Hindlimb muscle (tissue), 1 donor: ENCODE measurements at places on chromosomes 12 and 14.
A peak's percentile ranks its signal among the peaks of the same experiment; 100 is the strongest.

GRCh38 chr14:93369713-93370266 is 22.8 kb downstream of the COX8C start:
- no peak for DNase-seq

GRCh38 chr12:98228683-98229539 is 286.5 kb upstream of the TMPO start:
- no peak for DNase-seq

DNA sequence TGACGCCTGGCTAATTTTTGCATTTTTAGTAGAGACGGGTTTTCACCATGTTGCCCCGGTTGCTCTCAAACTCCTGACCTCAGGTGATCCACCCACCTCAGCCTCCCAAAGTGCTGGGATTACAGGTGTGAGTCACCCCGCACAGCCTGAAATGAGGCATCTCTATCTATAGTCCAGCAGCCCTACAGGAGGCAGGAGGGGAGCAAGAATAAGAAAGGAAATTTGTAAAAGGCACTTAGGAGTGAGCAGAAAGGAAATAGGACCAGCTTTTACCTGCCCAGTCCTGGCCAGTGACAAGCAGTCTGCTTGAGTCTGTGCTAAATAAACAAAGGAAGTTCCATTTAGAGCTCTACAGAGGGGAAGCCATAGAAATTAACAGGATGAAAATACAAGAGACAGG is 15.0 kb upstream of the PSMA6 start:
- no peak for DNase-seq

GRCh38 chr14:91368776-91369416 is 48.7 kb downstream of the CCDC88C start:
- DNase-seq: no peak

DNA sequence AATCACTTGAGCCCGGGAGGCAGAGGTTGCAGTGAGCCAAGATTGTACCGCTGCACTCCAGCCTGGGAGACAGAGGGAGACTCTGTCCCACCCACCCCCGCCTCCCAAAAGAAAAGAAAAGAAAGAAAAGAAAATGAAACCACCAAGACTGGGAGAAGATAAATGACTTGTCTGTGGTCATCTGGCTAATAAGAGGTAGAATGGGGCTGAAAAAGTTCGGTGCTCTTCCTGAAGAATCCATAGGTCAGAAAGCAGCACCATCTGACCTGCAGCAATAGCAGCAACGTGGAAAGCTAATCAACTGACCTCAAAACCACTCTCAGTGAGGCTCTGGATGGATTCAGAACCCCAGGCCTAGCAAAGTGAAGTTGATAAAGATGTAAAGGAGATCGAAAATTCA is 25.2 kb downstream of the SSH1 start:
- no peak for DNase-seq

GRCh38 chr14:72333357-72333756 is 401.1 kb downstream of the RGS6 start:
- no peak for DNase-seq

DNA sequence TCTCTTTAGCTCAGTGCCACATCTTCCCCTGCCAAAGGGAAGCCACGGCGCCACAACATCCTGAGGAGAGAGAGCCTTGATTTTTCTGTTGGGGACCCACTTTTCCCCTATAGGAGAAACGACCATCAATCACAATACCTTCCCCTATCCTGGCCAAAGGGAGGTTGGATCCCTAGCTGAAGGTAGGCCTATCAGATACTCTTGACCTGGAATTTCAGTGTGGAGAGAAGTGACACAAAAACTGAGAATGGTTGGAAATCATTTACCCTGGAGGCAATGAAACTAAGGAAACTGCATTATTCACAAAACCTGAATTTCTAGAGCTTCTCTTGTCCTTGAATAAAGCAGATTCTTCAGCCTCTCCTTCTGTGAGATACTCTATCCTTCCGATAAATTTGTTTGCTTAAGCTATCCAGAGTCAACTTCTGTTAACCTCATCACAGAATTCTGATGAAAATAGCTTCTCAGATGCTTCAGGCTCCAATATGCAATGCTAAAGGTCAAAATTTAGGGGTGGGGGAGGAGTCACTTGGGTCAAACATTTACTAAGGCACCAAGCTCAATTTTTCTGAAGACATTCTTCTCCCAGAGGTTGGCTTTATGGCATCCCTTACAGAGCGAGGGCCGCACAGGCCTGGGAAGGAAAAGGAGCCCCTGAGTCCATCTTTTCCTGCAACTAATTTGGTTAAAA is 27.0 kb upstream of the DUSP6 start:
- DNase-seq: no peak

- no peak for DNase-seq
Observed at GRCh38 chr12:7642876-7643309, 22.8 kb downstream of the APOBEC1 start.

DNA sequence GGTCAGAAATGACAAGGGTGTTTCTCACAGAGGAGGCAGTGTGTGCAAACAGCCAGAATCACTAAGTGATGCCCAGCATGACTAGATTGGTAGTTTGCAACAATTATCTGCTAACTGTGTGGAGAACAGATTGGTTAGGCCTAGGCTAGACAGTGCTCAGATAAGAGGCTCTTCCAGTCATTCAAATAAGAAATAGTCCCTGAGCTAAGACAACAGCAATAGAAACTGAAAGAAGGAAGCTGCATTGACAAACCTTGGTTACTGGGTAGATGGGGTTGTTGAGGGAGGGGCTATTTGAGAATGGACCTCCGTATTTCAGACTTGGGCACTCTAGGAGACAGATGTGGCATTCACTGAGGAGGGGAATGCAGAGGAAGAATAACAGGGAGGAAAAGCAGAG is 255.0 kb upstream of the NPAS3 start:
- DNase-seq: no peak

- DNase-seq: no peak
Observed at GRCh38 chr12:104596134-104596799, 139.5 kb downstream of the CHST11 start.

GRCh38 chr14:69298131-69299071 is 38.4 kb downstream of the GALNT16 start:
- DNase-seq: peak; percentile 71

DNA sequence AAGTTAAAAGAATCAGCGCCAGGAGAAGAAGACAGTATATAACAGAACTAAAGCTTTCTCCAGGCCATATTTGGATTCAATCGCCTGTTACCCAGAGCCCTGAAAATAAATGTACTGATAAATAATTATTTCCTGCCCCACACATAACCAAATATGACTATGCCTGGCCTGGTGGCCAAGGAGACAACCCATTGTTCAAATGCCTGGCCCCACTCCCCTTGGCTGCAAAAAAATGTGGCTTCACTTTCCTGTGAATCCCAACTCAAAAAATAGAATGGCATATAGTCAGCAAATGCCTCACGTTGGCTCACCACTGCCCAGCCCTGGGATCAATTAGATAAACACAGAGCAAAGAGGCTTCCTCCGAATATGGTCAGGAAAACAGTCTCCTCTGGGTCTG is 472.1 kb downstream of the BCL11B start:
- no peak for DNase-seq

GRCh38 chr14:99168330-99168729 is 103.7 kb downstream of the BCL11B start:
- DNase-seq: no peak

GRCh38 chr14:20781803-20782202 is 735 bp downstream of the RNASE6 start:
- no peak for DNase-seq

DNA sequence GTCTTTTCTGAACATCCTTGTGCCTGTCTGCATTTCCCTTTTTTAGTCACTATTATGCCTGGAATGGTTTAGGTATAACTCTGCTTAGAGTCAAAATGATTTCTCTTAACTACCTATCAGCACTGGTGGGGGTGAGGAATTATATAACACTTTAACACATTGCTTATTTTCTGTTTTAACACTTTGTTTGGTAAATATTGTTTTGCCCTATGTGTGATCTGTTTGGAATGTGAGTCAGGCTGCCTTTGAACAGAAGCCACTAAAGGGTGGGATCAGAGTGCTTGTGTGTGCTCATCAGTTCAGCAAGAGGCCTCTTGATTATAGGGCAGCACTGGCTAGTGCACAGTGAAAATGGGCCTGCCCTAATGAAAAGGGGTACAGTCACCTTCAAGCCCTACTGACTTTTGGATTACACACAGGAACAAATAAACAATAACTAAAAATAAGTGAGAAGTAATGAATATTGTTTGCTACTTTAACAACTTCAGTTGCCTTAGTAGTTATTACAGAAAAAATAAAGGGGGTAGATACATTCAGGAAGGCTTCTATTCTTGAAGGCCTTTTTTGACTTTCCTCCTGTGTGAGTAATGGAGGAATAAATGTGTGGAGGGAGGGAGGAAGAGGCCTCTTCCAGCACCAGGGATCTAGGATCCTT is 23.2 kb downstream of the NGDN start:
- DNase-seq: no peak

- DNase-seq: no peak
Observed at GRCh38 chr12:124233041-124233796, 61.7 kb upstream of the RFLNA start.

DNA sequence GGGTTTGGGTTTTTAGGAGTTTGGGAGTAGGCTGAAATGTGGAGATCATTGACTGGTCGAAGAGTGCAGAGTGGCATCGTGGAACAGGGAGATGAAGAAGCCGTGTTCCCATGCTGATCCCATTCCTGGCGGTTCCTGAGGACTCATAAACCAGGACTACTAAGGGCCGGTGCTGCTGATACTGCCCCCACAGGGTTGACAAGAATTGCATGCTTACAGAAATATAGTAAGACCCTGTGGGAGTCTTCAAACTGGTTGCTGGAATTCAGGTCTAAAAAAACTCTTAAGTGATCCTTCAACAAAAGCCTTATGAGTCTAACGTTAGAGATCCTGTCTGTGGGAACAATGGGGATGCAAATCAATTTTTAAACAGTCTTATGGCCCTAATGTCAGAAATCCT is 64.0 kb upstream of the ARHGAP5 start:
- no peak for DNase-seq

- DNase-seq: no peak
Observed at GRCh38 chr12:56080556-56081138, 682 bp downstream of the ERBB3 start.

DNA sequence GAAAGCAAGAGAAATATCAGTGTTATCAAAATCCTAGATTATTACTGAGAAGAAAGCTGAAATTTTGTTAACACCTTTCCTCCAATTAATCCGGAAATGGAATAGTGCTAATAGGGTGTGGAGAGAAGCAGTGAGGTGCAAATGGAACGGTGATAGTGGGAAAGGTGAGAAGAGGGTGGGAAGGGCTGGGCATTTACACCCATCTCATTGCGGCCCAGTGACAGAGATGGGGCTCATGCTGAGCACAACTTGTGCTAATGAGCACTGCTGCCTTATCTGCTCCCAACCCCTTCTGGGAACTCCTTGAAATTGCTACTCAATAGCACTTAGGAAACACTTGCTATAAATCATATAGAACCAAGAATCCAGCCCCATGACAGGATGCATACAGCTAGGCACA is 94.4 kb downstream of the PTPRR start:
- DNase-seq: no peak

DNA sequence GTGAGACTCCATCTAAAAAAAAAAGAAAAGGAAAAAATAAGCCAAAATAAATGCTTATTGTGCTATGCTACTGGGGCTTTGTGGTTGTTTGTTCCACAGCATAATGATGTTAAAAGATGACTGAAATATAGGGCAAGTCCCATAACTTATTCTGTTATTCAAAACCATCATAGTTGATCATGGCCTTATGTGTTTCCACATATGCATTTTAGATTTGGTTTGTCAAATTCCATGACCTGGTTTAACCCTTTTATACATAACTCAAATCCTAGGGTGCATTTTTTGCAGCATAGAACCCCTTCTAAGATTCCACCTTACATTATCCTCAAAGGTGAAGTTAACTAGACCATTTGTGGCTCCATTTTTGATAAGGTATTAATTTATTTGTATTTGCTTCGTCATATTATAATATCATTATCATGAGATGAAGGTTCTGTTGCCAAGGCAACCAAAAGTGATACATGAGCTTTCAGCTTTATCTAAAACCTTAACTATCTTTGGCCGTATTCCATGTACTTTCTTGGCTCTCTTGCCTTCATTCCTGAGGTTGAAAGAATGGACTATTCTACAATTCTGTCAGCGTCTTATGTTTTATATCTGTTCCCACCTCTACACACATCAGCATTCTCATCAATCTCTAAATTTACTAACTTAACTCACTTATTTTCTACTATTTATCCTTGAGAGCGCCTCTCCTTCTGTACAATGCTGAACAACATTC is 138.7 kb upstream of the DYRK2 start:
- DNase-seq: no peak

- DNase-seq: no peak
Observed at GRCh38 chr14:72818998-72819397, 74.9 kb downstream of the DPF3 start.

DNA sequence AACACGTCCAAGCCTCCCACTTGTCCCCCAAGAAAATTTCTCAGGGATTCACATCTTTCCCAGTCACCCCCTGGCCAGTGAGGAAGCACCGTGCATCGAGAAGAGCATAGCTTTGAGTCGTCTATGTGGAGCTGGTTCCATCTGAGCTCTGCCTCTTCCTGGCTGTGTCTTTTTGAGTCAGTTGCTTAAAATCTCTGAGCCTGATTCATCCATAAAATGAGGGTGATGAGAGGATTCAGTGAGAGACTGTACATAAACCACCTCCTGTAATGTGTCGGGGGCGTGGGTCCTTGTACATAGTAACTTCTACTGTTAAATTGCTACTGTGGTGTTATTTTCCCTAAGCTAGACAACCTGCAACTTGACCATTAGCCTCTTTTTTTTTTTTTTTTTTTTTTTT is 13.8 kb downstream of the CD9 start:
- no peak for DNase-seq

DNA sequence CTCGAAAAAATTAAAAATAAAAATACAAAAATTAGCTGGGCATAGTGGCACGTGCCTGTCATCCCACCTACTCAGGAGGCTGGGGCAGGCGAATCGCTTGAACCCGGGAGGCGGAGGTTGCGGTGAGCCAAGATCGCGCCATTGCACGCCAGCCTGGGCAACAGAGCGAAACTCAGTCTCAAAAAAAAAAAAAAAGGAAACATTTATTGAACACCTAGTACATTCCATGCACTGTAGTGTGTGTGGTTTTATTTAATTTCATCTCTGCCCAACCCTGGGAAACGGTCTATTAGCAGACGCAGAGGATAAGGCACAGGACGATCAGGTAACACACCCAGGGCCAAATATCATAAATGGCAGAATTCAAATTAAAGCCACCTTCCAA is 35.8 kb upstream of the SINHCAF start:
- DNase-seq: no peak

- no peak for DNase-seq
Observed at GRCh38 chr12:20030826-20031225, 337.5 kb upstream of the PDE3A start.

- no peak for DNase-seq
Observed at GRCh38 chr14:96564389-96564788, 62.2 kb downstream of the PAPOLA start.

DNA sequence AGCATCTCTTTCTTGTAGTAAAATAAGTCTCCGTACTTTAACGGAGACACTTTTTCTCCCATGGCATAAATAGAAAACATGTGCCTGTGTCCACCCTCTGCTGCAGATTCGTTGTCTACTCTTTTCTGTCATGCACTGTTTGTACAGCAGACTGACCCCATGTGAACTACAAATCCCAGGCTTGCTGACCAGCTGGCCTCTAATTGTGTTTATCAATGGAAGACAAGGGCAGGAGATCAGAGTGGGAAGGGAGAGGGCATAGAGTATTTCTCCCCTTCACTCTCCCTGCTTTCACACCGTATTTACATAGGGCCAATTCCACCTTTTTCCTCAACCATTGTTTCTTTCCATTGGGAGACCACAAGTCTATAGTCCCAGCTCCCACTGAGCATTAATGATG is 31.0 kb upstream of the TMTC2 start:
- DNase-seq: no peak

GRCh38 chr12:106387848-106388377 is 30.4 kb downstream of the POLR3B start:
- DNase-seq: no peak
